Ureter (tissue), 1 donor: ENCODE measurements at places on chromosomes 1 and 21. TPM values are rescaled to one million over a fixed set of nuclear protein-coding genes. Genes with fewer than 3 reads are reported as not detected.

FMO4 gene
- total RNA-seq: 5.1 TPM

SLC22A15 gene
- total RNA-seq: 10.3 TPM

CATSPERE gene
- 3.3 TPM for total RNA-seq

AGTRAP gene
- 33.1 TPM for total RNA-seq

AGT gene
- total RNA-seq: 47.6 TPM

AMPD2 gene
- 45.8 TPM for total RNA-seq

TEX38 gene
- 0.39 TPM for total RNA-seq

CFAP141 gene
- not detected for total RNA-seq

RGS4 gene
- 1.6 TPM for total RNA-seq

EPHA2 gene
- 58.9 TPM for total RNA-seq

RIPPLY3 gene
- total RNA-seq: 0.18 TPM

SPRR2A gene
- 0.96 TPM for total RNA-seq

OLFM3 gene
- total RNA-seq: not detected

VWA5B1 gene
- 41.9 TPM for total RNA-seq

PTPRF gene
- total RNA-seq: 405 TPM

UMODL1 gene
- total RNA-seq: not detected

IGSF9 gene
- 13.8 TPM for total RNA-seq

MEGF6 gene
- total RNA-seq: 22.2 TPM

FAM151A gene
- total RNA-seq: not detected

TMCO2 gene
- not detected for total RNA-seq

CLCA4 gene
- total RNA-seq: 0.86 TPM
